Stimulated activated CD4-positive, alpha-beta T cell treated with anti-CD3 and anti-CD28 coated beads, Interleukin-1b, Interleukin-23, amount 100 ng/mL, for 1 hour (primary cell): ENCODE measurements at places on chromosomes 11 and 22.

- DNase-seq = no peak
Observed at GRCh38 chr11:71221201-71221600, 31.2 kb downstream of the SHANK2 start.

DNA sequence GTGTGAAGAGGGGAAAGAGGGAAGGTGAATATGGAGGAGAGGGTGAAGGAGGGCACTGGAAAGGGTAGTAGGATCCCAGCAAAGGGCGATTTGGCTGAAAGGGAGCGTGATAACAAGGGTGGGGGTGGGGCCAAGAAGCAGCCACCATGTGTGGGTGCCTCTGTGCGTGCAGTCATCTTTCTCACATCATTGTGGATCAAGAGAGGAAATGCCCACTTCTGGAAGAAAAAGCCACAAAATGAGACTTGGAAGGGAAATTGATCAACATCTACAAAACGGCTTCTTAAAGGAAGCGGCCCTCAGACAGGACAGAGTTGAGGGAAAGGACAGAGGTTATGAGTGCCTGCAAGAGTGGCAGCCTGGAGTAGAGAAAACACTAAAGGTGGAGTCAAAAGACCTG lies 1.2 kb upstream of the CXCR5 start:
- DNase-seq = no peak

DNA sequence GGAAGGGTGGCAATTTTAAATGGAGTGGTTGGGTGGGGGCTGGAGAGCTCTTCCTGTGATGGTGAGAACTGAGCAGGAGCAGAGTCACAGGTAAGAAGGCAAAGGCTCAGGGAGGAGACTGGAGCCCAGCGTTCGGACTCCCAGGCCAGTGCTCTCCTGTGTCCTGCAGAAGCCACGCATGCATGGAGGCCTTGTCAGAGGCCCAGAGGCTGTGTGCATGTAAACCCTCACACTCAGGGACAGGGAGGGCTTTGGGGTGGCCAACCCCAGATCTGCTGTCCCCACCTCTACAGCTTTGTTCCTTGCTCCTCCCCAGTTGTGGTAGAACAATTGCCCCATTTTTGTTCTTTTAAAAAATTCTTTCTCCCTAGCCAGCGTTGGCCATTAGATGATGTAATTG lies 130.4 kb upstream of the PARVA start:
- no peak for DNase-seq

- peak; percentile 37 for DNase-seq
Observed at GRCh38 chr11:85752890-85753581, 57.9 kb downstream of the SYTL2 start.

GRCh38 chr11:118448294-118448693 lies 12.0 kb downstream of the KMT2A start:
- no peak for DNase-seq
